ENCODE measurements at places on chromosomes 1 and 21. TPM values are rescaled to one million over a fixed set of nuclear protein-coding genes. Genes with fewer than 3 reads are reported as not detected.

Gene TM2D1
- polyA plus RNA-seq, result 34.7 TPM

Gene SHE
- 16.8 TPM for polyA plus RNA-seq

DNA sequence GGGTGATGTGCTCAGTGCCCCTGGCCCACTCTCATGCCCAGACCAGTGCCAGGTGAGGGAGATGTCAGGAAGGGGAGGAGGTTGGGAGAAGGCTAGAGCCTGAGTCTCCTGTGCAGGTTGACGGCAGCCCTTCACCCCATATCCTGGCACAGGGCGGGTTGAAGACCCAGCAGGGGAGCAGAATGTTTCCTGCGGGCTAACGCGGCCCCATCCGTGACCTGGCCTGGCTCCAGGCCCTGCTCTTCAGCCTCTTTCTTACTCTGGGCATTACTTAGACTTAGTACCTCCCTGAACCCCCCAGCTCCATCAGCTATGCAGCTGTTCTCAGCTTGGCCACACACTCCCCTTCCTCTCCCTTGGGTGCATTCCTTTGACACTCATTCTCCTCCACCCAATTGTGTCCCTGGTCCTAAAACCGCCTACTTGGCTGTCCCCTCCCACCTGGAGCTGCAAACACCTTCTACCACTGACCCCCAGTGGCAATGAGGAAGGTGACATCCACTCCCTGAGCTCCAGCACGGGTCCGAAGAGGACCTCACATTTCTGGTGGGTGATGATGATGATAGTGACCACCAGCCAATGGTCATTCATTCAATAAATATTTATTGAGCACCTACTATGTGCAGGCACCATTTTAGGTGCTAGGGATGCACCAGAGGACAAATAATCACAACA, 179.0 kb downstream of the PTPRU start:
- peaks cover 4% of the 10 kb centered on the region for H3K4me1 ChIP-seq
- H3K4me3 ChIP-seq, result no peak overlapping the region
- no peaks in the 10 kb centered on the region for H3K36me3 ChIP-seq
- H3K27me3 ChIP-seq, result peaks cover 3% of the 10 kb centered on the region
- DNase-seq, result peak; percentile 42
- no peak overlapping the region for H3K27ac ChIP-seq

Gene CD1B
- 0.30 TPM for polyA plus RNA-seq

Gene OR2L13
- not detected for polyA plus RNA-seq

Gene SRSF10
- polyA plus RNA-seq, result 74.2 TPM

- H3K4me3 ChIP-seq, result no peak overlapping the region
- no peaks in the 10 kb centered on the region for H3K4me1 ChIP-seq
Observed at GRCh38 chr1:247287460-247287859, 31.6 kb downstream of the VN1R5 start.

Gene LRIG2
- 2.9 TPM for polyA plus RNA-seq

Gene S1PR1
- polyA plus RNA-seq, result 35.2 TPM

DNA sequence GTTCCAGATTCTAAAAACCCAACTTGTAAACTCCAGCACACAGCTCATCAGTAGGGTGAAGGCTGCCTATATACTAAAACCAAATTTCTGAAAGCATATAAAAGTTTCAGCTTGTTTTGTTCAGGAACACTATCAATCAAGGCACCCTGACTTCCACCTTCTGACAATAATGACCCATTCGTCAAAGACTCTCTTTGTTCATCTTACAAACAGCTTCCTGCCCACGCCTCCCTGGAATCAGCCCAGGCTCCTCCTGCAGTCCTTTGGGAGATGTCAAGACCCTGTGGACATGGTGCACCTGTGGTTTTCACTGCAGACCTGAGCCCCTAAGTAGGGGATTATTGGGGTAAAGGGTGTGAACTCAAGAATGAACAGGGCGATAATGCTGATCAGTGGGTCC, 178.9 kb upstream of the CAMK1G start:
- H3K4me3 ChIP-seq, result no peak overlapping the region
- H3K4me1 ChIP-seq, result no peaks in the 10 kb centered on the region
- no peaks in the 10 kb centered on the region for H3K36me3 ChIP-seq
- no peak overlapping the region for H3K27ac ChIP-seq

Data from lung (tissue), 17 donors.